PC-3 (cell line): ENCODE measurements at places on chromosomes 4 and X. TPM values are rescaled to one million over a fixed set of nuclear protein-coding genes. Genes with fewer than 3 reads are reported as not detected.

DNA sequence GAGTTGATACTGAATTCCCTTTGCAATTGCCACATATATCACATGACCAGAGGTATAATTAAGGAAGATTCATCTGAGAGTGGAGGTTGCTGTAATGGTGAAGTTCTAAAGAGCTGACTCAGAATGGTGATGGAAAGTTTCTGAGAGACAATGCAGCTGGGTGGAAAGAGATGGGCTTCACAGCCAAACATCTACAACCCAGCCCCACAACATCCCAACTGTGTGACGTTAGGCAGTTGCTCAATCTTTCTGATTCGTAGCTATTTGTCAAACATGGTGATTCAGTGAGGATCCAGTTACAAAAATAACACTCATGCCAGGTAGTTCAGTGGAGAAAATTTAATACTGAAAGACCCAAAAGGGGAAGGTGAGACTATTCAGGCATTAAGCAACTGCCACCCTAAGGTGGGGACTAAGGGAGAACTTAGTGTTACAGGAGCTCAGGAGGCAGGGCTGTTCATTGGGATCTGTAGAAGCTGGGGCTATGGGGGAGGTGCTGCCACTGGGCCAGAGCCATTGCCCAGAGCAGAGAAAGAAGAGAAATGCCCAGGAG, 6.9 kb upstream of the AFF1 start:
- peak; percentile 95 for DNase-seq

GRCh38 chrX:120365320-120365719, 3.4 kb downstream of the ATP1B4 start:
- DNase-seq, result peak; percentile 46

DNA sequence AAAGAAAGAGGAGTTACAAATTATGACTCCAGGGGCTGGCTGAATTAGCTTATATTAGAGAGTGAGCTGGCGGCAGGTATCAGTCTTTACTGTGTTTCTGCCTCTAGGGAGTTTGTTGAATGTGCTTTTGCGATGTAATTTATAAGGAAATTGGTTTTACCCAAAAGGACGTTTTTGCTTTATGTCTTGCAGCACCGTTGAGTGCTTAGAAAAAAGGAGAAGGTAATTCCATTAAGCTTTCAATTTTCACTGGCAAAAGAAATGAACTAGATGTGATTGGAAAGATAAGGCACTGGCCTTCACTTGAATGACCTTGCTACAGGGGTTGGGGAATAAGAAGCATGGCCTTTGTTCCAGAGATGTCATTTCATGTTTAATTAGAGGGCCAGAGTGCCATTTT, 74.9 kb upstream of the CBR4 start:
- DNase-seq, result no peak

GRCh38 chrX:3576886-3577501, 136.5 kb downstream of the PRKX start:
- no peak for DNase-seq

DNA sequence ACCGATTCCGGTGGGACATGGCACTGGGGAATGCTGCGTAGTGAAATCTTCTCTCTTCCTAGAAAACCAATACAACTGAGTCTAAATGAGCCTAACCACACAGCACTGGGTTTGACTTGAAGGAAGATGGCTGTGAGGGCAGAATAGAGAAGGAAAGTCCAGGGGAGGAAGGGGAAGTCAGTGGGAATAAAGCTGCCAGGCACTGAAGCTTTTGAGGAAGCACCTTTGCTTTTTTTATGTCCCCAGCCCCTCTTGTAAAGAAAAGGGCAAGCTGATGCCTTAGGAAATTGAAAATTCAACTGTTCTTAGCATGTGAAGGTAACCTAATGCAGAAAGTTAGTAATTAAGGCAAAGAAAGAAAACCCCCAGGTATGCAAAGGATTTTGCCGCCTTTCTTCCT, 20.6 kb downstream of the MED28 start:
- no peak for DNase-seq

DNA sequence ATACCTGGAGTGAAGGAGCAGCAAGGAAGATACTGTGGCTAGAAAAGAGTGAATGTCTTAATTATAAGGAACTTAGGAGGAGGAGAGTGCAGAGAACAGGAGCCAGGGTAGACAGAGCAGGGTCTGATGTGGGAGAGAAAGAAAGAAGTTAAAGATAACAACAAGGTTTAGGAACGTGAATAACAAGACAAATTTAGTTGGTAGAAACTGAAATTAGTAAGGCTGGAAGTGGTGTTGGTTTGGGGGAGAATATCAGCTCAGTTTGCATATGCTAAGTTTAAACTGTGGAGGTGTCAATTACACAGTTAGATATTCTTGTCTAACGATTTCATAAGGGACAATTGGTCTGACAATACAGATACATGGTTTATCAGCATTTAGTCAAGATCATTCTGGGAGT, 1123.7 kb upstream of the PABPC4L start:
- no peak for DNase-seq

- DNase-seq, result no peak
Observed at GRCh38 chr4:36326476-36327029, 45.1 kb downstream of the DTHD1 start.

DNA sequence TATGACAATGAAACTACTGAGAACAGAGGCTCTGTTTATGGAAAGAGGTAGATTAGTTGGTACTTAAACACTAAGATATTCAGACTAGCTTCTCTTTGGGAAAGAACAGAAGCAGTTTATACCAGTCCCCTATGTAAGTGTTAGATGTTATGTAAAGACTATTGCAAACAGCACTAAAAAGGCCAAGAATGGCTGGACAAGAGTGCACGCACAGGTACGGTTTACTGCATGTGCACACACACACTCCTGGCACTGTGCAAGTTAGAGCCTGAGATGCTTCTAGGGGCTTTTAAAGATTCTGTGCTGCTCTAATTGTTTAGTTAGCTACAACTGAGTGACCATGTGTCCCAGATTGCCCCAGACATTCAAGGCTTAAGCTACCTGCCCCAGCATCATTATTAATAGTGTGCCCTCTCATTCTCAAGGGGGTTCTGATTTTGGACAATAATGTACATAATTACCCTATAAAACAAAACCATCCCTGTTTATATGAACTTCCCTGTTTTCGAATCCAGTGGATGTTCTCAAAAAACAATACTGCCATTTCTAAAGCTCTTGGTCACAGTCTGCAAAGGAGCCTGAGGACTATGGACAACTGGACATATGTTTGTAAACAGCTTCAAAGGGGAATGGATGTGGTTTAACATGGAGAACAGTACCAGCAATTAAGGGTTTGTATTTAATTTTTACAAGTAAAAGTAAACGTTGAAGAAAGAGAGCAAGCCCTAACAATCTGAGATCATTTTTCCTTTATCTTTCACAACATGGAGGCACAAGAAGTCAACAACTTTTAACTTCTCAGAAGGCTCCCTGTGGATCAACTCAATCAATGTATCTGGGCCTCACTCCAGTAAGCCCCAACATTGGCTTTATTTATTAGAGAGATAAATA, 2.0 kb downstream of the SETD7 start:
- no peak for DNase-seq

DNA sequence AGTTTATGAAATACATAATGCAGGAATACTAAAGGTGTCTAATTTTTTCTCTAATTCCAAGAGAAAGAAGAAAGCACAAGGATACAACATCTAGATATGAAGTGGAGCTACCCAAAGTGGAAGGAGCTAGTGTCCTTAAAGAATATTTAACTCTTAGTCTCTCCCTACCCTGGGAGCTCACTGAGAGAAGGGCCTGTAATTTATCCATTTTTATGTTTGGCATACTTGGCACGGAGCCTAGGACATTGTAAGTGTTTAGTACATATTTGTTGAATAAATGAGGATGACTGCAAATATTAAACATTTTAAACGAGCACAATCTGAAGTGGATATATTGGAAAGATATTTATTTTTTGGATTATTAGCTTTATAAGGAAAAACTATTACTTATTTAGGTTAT, 674.8 kb downstream of the IQCM start:
- peak; percentile 4 for DNase-seq

DNA sequence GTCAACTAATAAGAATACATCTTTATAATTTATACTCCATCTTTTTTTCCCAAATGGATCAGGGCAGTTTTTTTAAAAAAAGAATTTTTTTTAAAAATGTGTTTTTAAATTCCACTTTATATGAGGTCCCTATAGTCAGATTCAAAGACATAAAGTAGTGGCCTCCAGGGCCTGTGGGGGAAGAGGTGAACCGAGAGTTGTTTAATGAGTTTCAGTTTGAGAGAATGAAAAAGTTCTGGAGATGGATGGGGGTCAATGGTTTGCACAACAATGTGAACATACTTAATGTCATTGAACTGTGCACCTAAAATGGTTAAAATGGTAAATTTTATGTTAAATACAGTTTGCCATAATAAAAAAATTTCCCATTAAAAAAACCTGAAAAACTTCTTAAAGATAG, 53.8 kb downstream of the ZNF827 start:
- DNase-seq, result no peak

- DNase-seq, result no peak
Observed at GRCh38 chr4:56681853-56682525, 893 bp upstream of the HOPX start.

- DNase-seq, result peak; percentile 74
Observed at GRCh38 chrX:144849141-144849540, 398.2 kb upstream of the SPANXN1 start.

GRCh38 chr4:52645300-52645699, 13.8 kb downstream of the USP46 start:
- DNase-seq, result no peak

- DNase-seq, result no peak
Observed at GRCh38 chrX:49845701-49846403, 16.7 kb downstream of the PAGE4 start.

DNA sequence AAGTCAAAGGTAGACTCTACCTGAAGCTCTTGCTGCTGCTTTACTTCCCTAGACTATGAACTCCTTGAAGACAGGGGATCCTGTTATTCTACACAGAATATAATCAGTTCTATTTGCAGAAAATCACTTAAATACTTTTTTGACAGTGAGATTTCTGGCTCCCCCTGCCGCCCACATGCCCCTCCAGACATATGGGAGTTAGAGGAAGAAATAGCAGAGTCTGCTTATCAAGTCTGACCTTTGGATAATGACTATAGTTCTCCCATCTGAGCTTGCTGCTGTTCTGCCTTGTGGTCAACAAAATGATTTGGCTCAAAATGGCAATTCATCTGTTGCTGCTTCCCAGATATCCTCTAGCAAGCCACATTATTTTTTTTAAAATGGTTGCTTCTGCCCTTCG, 101.1 kb downstream of the ENOX2 start:
- no peak for DNase-seq

GRCh38 chrX:69386681-69387080, 117.4 kb upstream of the NALF2 start:
- no peak for DNase-seq

GRCh38 chrX:34770511-34770910, 113.4 kb upstream of the TMEM47 start:
- DNase-seq, result no peak

DNA sequence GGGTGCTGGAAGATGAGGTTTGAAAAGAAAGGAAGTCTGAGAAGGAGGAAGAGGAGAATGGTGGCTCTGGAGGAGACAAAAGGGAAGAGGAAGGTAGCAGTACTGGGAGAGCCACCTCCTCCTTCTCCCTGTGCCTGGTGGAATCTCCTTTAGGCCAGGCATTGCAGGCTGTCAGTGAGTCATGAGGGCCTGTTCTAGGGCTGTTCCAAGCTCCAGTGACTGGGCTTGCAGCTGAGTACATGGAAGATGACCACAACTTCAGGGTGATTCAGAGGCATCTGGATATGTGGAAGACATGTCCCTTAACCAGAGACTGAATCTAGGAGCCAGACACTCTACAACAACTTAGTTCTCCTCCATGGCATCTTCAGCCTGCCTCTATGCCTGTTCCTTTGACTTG, 107.8 kb downstream of the EFNB1 start:
- peak; percentile 78 for DNase-seq

DNA sequence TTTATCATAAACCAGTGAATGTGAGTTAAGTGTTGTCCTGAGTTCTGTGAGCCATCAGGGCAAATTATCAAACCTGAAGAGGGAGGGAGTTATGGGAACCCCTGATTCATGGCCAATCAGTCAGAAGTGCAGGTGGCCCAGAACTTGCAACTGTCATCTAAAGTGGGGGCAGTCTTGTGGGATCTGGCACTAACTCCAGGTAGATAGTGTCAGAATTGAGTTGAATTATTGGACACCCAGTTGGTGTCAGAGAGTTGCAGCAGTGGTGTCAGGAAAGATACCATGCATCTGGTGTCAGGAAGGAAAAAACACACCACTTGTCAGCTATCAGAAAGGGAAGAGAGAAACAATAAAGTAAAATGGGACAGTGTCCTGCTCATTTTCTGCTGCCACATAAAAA, 8.4 kb downstream of the CORIN start:
- DNase-seq, result no peak

DNA sequence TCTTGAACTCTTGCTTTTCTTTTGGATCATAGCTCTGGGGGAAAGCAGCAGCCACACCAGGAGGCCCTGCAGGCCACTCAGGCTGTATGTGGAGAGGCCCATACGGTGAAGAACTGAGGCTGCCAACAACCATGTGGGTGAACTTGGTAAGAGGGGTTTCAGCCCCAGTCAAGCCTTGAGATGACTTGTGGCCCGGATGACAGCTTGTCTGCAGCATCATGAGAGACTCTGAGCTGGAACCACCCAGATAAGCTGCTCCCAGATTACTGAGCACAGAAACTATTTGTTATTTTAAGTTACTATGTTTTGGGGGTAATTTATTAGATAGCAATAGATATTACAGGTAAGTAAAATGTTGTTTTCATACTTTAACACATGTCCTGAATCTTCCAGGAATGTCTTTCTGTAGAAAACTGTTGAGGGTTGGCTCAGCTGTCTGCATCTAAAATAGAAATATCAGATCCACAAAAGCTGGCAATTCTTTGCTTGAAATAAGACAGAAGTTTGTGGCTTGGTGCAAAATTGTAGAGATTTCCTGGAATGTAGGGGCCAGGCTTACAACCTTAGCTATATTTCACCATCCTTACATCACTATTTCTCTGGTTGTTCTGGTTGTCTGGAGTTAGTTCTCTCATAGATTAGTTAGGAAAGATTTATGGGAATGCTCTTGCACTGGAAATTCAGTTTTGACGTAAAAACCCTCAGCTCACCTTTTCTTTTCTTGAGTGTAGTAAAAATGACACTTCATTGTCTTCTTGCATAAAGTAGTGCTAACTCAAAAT, 272.1 kb downstream of the RAPGEF2 start:
- DNase-seq, result no peak

GRCh38 chrX:56726605-56727004, 2.4 kb upstream of the NBDY start:
- DNase-seq, result peak; percentile 56

- no peak for DNase-seq
Observed at GRCh38 chr4:143397887-143398286, 61.2 kb downstream of the GAB1 start.

GRCh38 chrX:13050151-13050550, 5.7 kb upstream of the FAM9C start:
- DNase-seq, result no peak

The GLRA2 gene
- not detected in 2 replicates for total RNA-seq

The SYTL5 gene
- total RNA-seq, result 0.04 and 0.17 TPM in 2 replicates

The SLC10A6 gene
- not detected in 2 replicates for total RNA-seq

The NAA11 gene
- not detected in 2 replicates for total RNA-seq

The TRIM61 gene
- total RNA-seq, result not detected in 2 replicates

The MAGEC1 gene
- not detected in 2 replicates for total RNA-seq

The DYNLT3 gene
- 29.6 and 44.0 TPM in 2 replicates for total RNA-seq

The RENBP gene
- 3.7 TPM in 1 of 2 replicates, not detected in the other for total RNA-seq

The MAGEA10 gene
- not detected in 2 replicates for total RNA-seq

The COL4A6 gene
- 3.5 and 4.4 TPM in 2 replicates for total RNA-seq

The SYP gene
- total RNA-seq, result 0.29 and 0.47 TPM in 2 replicates

The SLC2A9 gene
- total RNA-seq, result 0.11 TPM in 1 of 2 replicates, not detected in the other
